Frontal cortex (tissue), 4 donors: ENCODE measurements at places on chromosomes 11 and 22.

DNA sequence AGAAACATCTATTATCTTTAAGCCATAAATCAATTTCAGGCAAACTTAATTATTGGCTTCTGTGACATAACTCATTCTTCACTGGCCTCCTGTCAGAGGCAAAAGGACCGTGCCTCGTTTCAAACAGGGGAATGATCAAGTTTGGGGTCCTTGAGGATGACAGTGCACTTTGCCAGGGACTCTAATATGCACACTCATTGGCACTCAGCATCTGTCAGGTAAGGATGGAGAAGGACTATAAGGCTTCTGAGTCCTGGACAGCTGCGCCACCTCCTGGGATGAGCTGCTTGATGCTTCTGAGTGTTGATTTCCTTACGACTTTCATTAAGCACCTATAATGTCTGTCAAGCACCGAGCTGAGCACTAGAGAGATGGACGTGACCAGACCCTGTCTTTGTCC, 20.2 kb downstream of the BPIFC start:
- no peak for DNase-seq

DNA sequence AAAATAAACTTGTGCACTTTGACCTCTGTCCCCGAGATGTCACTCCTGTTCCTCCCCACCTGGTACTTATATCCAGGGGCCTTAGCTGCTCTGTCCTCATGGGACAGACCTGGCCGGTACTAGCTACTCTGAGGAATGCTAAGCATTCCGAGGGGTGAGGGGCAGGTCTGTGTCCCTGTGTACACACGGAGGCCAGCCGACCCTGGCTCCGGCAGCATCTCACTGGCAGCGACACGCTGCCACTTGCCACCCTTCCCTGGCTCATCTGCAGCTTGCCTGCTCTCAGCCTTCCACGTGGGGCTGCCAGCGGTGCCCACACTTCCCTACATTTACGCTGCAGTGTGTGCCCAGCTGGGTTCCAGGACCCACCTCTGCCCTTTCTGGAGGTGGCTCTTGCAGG, 21.6 kb upstream of the TEF start:
- DNase-seq: no peak

GRCh38 chr11:76616676-76617552, 53.6 kb downstream of the LRRC32 start:
- no peak for DNase-seq

GRCh38 chr11:84012171-84012826, 726.1 kb upstream of the CCDC90B start:
- DNase-seq: no peak

GRCh38 chr22:29230972-29231875, 25.5 kb downstream of the EMID1 start:
- DNase-seq: no peak

GRCh38 chr11:132874638-132875037, 657.7 kb downstream of the OPCML start:
- DNase-seq: no peak

GRCh38 chr11:46339816-46340215, 7.4 kb upstream of the DGKZ start:
- no peak for DNase-seq

GRCh38 chr11:831118-831864, 1.5 kb upstream of the CD151 start:
- no peak for DNase-seq

DNA sequence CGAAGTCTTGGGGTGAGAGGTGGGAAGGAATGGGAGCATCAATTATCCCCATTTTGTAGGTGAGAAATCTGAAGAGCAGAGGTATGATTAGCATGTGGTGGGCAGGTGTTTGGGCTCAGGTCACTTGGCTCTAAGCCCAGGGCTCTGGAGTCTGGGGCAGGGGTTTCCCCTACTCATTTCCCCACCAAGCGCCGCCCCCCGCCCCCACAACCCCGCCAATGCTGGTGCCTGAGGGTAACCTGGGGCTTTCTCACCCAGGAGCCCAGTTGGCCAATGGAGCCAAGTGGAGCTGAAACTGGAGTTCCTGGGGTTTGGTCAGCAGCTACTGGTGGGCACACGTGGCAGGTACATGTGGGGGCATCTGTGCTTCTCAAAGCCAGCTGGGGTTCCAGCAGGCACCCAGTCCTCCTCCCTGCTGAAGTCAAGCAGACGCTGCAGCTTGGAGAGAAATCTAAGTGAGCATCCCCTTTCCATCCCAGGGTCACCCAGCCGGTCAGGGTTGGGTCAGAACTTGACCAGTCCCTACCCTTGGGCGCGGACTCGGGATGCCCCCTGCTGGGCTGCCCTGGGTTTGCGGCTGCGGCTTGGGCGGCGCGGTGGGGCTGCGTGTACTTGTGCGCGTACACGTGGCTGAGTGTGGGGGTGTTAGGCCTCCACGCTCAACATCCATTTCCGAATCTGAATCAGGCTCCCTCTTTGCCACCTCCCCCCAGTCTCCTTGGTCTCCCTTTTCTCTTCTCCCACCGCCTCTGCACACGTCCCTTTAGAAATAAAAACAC, 1.7 kb upstream of the CHRM1 start:
- no peak for DNase-seq

DNA sequence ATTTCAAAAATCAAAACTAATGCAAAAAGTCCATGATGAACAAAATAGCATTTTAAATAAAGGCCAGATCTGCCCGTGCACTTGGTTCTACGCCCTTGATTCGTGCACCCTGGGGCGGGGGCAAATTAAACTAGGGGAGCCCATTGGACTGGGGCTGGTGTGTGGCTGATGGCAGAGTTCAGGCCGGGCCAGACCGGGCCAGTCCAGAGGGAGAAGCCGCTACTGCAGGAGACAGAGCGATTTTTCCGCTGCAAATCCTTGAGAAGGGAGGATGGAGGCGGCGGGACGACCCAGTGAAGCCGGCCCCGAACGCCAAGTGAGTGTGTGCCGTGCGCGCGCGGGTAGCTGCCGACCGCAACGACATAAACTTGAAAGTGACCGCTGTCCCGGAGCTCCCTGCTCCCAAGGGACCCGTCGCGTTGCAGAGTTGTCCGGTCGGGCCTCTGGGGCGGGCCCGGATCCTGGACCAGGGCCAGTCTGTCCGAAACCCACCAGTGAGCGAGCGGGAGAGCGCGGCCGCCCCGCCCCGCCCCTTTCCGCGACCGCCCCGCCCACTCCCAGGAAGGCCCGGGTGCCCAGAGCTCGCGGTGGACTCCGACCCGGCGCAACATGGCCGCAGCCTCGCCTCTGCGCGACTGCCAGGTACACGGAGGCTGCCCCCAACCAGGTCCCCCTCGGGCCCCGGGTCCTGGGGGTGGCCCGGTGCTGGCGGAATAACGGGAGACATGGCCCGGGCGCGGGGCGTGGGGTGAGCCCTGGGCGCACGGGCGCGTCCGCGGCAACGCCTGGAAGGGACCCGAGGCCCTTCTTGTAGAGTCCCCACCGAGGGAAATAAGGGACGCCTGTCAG, at the start of gene TTC38:
TTC38 (plus strand) TSS at position 578 of the 849 bp plus-strand sequence; CDS start at position 610, 32 bp downstream.
- peak; percentile 97 for DNase-seq

- no peak for DNase-seq
These were observed 539.1 kb downstream of the FAM181B start for GRCh38 chr11:82194521-82194920.

- DNase-seq: no peak
These were observed 6.5 kb downstream of the PTDSS2 start for GRCh38 chr11:456533-456932.

GRCh38 chr11:69394234-69394868, 87.1 kb upstream of the LINC01488 start:
- no peak for DNase-seq

- DNase-seq: no peak
These were observed 56.3 kb downstream of the LRRC74B start for GRCh38 chr22:21101877-21102638.

DNA sequence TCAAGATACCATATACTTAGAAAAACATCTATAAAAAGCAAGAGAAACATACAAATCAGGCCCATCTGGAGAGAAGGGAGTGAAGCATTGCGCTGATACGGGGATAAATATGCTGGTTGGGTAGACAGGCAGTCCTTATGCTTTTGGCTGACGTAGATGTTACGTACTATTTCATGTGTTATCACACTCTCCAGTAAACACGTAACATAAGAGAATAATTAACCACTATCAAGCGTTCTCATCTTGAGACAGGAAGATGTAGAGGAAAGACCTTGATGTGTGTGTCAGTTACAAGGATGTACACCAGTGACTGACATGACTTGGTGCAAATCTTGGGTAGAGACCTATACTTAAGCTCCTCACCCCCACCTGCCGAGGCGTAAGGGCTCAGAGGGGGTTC, 86.7 kb upstream of the PRODH start:
- DNase-seq: no peak

DNA sequence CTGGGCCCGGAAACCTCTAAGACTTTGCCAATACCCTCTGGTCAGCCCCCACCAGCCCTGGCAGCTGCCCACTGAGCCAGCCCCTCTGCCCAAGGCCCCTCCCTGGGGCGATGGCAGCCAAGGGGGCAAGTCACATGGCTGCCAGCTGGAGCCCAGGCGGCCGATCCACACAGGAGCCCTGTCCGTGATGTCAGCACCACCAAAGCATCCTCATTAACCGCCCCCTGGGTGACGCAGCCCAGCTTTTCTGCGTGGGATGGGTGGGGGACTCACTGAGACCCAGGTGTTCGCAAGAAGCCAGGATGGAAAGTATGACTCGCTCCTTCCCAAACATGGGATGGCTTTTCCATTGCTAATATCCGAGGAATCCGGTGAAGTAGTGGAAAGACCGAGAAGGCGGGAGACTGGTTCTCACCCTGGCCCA, 46.6 kb upstream of the WNT7B start:
- peak; percentile 17 for DNase-seq

GRCh38 chr22:39994041-39994565, 651 bp upstream of the FAM83F start:
- no peak for DNase-seq

DNA sequence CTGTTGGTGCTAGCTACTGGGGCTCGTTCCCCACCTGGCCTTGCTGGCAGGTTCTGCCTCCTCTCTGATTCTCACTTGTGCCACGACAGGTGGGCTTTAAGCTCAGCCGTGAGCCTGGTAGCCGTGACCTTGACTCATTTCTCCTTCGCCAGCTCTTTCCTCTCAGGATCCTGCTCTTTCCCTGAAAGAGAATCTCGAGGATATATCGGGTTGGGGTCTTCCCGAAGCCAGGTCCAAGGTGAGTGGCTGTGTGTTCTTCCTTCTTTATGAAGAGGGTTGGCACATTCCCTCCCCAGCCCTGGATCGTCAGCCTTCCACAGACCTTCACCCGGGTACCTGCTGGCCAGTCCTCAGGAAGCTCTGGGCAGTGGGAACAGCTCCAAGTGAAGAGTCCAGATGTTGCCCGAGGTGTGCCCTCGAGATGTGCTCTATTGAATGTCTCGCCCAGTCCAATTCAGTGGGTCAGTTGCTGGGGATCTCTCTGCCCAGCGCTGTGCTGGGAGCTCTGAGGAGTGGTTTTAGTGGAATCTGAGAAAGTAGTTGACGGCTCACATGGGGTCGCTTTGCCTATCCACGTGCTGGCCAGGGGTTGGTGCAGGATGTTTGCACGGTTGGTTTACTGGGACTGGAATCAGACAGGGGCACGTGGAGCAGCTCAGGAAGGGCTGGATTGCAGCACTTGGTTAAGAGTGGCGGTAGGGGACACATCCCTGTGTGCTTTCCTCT, 1.4 kb downstream of the ZNF74 start:
- no peak for DNase-seq

GRCh38 chr11:59141673-59142460, 789 bp upstream of the FAM111A start:
- no peak for DNase-seq

GRCh38 chr11:44614281-44614775, 48.9 kb downstream of the CD82 start:
- no peak for DNase-seq

GRCh38 chr22:22848364-22848866, 39.2 kb upstream of the IGLL5 start:
- peak; percentile 5 for DNase-seq

DNA sequence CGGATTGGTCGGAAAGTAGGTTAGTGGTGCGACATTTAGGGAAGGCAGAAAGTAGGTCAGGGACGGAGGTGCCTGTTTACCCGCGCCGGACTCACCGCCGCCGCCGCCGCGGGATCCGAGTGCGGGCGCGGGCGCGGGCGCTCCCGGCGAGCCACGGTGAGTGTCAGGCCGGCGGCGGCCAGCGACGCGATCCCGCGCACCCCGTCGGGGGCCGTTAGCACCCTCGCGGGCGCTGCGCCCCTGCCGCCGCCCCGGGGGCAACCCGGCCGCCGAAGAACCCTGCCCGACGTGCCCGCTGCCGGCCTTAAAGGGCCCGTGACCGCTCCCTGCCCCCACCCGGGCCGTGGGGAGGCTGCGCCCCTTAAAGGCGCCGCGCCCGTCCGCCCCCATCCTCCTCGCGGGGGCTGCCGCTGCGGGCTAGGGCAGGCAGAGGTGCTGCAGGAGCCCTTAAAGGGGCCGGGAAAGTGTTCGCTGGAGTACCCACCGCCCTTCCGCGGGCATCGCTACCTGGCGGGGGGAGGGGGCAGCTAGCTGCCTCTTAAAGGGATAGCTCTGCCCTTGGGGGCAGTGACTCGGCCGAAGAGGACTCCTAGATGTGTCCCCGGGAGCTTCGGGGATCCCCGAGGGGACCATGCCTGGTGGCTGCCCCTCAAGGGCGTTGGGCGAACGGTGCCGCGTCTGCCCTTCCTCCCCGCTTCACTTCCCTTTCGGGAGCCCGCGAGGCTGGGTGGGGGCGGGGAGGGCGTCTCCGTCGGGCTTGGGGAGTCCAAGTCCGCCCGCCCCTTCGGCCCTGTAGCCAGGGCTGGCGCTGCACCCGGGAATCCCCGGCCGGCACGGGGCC, at the start of gene BMAL1:
BMAL1 (plus strand) TSS at position 23 of the 841 bp plus-strand sequence. CDS start 76,519 bp downstream, outside the sequence.
- peak; percentile 46 for DNase-seq

GRCh38 chr11:41121600-41121999, 337.9 kb downstream of the LRRC4C start:
- DNase-seq: no peak

GRCh38 chr11:121037016-121037415, 13.1 kb downstream of the TBCEL start:
- DNase-seq: no peak

DNA sequence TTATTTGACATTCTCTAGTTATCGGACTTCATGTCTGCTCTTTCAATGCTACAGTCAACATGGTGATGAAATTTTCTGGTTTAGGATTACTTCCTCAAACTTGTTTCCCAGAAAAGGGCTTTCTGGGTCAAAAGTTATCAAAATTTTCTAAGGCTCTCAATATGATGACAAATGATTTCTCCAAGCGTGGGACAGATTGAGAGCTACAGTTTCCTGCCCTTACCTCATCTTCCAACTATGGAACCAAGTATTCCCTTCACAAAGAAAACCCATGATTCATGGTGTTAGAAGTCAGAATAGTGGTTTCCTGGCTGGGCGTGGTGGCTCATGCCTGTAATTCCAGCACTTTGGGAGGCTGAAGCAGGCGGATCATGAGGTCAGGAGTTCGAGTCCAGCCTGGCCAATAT, 17.8 kb downstream of the MYO18B start:
- DNase-seq: no peak

GRCh38 chr11:67266449-67267187, at the start of gene GRK2:
TSS of gene GRK2 (plus strand) at chr11:67266473. CDS start at chr11:67266700, 227 bp downstream.
- no peak for DNase-seq

GRCh38 chr11:59669611-59670009, 773 bp upstream of the PATL1 start:
- no peak for DNase-seq

- no peak for DNase-seq
These were observed 73.1 kb upstream of the KCNA4 start for GRCh38 chr11:30089921-30090320.

GRCh38 chr11:92848578-92848977, 120.9 kb upstream of the MTNR1B start:
- no peak for DNase-seq
